ENCODE measurements at places on chromosomes 16 and 17.

DNA sequence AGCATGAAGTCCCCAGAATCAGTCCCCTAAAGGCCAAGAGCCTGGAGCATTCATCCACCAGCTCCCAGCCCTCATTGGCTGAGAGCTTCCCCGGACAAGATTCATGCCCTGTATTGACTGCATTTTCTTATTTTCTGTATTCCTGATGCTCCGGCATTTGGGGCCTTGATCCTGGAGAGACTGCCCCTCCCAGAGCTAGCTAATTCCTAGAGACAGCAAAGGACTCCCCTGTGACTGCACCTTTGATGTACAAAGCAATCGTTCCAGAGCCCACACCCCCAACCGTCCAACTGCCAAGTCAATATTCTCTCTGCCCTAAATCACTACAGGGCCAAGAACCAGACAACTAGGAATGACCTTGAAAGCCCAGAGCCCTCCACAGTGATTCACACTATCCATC lies 93.4 kb upstream of the CDH5 start:
- DNase-seq = no peak

GRCh38 chr17:8632061-8632460 lies 1.5 kb upstream of the MYH10 start:
- DNase-seq = no peak

GRCh38 chr17:59830007-59830630 lies 62.6 kb downstream of the TUBD1 start:
- no peak for DNase-seq

GRCh38 chr17:73544333-73544732 lies 99.9 kb downstream of the SDK2 start:
- DNase-seq = no peak

DNA sequence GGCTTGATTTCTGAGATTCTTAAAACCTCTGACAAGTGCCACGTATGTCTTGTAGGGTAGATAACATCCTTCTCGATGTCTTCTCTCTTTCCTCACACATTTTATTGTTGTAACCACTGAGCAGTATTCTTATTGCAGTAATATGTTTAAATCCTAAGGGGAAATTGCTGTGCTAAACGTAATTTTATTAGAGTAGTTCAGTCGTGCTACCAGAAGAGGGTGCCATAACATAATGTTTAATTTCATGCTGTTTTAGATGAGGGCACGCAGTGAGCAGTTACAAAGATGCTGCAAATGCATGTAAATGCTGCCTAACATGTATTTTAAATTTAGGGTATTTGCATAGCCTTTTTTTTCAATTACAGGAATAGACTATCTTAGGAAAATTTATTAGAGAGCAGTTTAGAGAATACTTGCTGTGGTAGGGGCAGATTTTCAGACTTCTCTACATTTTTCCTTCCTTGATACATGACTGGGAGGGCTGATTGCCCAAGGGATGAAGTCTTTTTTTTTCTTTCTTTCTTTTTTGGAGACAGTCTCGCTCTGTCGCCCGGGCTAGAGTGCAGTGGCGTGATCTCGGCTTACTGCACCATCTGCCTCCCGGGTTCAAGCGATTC lies 51.7 kb downstream of the GAN start:
- no peak for DNase-seq

DNA sequence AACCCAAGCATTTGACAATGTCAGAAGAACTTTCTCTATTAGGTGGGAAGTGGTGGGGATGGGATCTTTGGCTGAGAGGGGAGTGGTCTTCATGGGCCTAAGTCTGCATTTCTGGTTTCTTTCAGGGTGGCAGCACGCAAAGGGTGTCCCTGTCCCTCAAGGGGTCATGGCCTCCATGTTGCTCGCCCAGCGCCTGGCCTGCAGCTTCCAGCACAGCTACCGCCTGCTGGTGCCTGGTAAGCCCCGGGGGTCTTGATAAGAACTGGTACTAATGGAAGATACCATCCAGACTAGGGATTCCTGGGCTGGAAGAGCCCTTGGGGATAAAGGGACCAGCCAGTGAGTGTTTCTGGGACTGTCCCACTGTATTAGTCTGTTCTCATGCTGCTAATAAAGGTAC lies 61.2 kb downstream of the ABAT start:
- no peak for DNase-seq

GRCh38 chr16:83705856-83706255 lies 101.9 kb upstream of the HSBP1 start:
- no peak for DNase-seq

DNA sequence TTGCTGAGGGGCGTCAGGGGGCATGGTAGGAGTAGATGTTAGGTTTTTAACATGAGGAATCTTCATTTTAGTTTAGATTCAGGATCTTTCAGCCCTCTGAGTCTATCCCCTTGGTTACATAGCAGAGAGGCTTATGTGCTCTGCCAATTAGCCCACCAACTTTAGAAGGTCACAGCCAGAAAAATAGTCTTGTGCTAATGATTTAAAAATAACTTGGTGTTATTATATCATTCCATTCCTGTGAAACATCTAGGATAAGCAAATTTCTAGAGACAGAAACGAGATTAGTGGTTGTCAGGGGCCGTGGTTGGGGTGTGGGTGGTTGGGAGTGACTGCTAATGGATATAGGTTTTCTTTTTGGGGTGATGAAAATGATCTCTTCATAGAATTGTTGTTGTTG lies 183.7 kb downstream of the SNX29 start:
- DNase-seq = no peak

DNA sequence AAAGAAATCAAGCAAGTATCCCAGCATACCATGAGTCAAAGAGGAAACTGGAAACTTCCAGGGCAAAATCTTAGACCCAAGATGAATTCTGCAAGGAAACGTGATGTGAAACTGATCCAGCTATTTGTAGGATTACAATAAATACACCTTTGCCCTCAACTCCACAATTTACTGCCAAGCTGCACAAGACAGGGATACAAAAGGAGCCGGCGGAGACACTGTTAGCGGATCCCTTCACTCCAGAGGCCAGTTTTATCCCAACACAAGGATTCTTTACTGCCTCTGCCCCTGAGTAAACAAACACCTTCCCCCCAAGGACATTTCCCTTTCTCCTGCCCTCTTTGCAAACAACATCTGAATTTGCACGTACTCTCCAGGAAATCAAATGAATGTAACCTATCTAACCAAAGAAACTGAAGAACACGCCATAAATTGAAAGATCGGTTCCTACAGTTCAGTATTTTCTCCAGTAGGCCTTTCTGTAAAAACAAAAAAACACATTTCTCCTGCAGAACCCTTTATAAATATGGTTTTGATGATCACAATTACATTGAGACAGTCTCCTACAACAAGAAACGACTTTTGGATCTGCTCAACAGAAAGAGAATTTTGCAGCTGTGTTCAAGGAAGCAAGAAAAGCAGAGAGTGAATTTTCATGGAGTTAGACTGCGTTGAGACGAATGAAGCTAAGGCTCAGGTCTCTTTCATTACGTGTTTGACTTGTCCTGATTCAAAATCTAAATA lies 1.4 kb upstream of the CBX2 start:
- DNase-seq = no peak

DNA sequence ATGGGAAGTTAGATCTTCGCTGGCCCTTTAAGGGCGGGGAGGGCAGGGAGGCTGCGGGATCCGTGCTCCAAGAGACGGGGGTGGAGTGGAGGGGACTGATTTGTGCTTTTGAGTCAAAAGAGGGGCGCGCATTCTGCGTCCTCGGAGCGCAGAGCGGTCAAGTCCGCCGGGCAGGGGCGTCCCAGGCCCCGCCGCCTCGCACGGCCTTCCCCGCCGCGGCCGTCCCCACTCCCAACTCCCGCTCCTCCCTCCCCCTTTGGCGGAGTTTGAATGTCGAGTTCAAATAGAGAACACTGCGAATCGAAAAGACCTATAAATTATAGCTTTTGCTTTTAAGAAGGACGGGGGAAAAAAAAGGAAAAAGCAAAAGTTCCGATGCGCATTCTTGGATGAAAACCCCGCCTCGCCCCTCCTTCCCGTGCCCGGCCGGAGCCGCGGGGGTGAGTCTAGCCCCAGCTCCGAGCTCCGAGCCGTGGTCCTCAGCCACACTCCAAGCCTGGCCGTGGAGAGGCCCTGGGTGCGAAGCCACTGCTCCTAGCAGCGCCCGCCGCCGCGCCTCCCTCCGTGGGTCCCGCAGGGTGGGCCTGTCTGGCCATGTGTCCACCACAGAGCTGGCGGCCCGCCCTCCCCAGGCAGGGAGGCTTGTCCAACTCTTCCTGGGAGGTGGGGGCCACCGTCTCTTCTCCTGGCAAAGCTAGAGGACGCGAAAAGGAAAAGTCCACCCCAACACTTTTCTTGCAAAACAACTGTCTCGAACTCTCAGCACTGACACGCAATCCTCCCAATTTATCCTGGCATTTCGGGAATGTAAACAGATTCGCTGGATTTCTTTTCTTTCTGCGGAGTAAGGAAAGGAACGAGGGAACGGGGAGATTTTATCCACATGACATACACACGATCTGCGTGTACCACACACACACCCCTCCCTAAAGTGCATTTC lies 3.6 kb downstream of the CBX8 start:
- no peak for DNase-seq

DNA sequence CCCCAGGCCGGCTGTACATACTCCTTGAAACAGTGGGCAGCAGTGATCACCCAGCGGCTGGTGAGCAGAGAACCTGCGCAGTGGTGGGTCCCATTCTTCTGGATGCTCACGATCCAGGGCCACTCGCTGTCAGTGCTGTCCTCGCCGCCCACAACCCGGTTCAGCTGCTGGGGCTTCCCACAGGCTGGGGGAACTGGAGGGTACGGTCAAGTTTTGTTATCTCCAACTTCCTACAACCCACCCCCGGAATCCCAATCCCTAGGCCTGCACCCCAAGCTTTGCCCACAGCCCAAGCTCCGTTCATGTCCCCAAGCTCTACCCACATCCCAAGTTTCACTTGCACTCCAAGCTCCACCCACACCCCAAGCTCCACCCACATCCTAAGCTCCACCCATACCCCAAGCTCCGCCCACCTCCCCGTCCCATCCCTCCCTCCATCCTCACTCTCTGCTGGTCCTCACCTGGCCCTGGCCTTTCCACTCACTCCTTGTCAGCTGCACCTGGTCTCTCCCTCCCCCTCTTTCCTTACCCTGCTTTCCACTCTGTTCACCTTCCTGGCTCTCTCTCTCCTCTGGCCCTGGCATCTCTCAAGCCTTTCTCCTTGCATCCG lies 1.8 kb downstream of the PRSS22 start:
- DNase-seq = no peak

DNA sequence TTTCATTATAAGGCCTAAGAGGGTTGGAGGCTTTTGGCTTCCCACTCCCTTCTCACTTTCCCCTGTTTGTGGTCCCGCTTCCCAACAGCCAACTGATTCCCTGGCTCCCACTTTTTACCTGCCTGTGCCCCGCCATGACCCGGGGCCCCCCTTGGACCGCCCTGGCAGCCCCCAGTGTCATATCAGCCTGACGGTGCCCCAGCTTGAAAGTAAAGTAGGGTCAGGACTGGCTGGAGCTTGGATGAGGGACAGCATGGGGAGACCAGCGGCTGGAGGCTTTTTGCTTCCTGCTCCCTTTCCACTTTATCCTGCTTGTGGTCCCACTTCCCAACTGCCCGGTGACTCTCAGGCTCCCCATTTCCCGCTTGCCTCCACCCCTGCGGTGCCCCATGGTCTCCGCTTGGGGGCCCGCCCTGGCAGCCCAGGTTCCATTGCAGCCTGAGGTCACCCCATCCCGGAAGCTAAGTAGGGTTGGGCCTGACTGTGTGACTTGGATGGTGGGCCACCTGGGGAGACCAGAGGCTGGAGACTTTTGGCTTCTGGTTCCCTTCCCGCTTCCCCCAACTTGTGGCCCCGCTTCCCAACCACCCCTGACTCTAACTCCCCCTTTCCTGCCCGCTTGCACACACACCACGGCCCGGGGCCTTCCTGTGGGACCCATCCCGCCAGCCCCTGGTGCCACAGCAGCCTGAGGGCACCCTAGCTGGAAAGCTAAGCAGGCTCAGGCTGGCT lies 2274.7 kb downstream of the TP53TG3F start:
- DNase-seq = no peak

DNA sequence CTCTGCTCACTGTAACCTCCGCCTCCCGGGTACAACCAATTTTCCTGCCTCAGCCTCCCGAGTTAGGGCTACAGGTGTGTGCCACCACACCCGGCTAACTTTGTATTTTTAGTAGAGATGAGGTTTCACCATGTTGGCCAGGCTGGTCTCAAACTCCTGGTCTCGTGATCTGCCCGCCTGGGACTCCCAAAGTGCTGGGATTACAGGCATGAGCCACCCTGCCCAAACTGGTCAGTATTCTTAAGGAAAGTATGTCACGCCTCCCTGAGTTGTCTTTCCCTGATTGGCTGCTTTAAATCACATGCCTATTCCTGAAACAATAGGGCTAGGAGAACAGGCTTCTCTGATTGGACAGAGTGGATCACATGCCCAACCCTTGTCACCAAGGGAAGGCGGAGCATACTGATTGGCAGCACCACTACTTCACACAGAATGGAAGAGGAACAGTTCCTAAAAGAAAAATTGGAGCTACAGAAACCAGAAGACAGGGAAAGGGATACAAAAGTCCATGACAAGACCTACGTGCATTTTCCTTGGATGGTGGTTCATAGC lies 17.6 kb upstream of the CYB5B start:
- no peak for DNase-seq

DNA sequence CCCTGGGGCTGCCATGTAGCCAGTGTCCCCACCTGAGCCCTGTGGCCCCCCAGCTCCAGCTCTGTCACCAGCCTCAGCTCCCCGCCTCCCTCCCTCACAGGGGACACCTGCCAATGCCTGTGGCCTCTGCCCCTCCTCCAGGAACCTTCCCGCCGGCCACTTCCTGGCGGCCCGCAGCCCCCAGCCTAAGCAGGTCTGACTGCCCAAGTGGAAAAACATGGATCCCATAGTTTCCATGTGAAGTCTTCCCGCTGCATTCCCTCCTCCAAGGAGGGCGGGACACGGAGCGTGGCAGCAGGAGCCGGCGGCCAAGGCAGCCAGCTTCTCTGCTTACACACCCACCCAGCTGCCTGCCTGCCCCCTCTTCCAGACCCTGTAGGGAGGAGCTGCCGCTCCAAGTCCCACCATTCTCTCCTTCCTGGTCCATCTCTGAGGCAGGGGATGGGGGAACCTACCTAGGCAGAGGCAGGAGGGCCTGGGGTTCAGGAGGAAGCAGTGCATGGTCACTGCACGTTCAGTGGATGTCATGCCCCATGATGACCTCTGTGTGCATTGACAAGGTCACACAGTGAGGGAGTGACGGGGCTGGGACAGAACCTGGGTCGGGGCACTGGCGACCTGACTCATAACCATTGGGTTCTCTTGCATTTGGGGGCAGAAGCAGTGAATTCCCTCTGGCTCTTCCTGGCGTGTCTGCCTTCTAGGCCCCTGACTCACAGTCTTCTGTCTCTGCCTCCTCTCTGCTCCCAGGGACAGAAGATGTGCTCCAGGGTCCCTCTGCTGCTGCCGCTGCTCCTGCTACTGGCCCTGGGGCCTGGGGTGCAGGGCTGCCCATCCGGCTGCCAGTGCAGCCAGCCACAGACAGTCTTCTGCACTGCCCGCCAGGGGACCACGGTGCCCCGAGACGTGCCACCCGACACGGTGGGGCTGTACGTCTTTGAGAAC lies 8.7 kb downstream of the VASN start:
- DNase-seq = no peak

DNA sequence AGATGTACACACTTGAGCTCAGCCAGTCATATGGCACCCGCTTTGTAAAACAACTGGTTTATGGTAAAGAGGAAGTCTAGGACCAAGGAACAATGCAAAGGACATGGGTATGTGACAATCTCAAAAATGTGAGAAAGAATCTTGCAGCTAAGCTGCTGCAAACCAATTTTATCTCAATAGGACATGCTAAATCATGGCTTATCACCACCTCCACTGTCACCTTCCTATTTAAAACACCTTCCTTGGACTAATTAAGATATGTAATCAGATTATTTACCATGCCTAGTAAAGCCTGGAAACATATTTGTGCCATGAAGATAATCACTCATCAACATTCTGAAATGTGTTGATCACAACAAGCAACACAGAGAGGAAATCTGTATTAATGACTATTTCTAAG lies 622.7 kb downstream of the CDH11 start:
- no peak for DNase-seq

GRCh38 chr16:57146735-57147134 lies 39.1 kb downstream of the PSME3IP1 start:
- no peak for DNase-seq
